ENCODE measurements at places on chromosomes 1 and 21. TPM values are rescaled to one million over a fixed set of nuclear protein-coding genes. Genes with fewer than 3 reads are reported as not detected.

- no peak for DNase-seq
These were observed 126.6 kb upstream of the CAMK1G start for GRCh38 chr1:209456878-209457277.

DNA sequence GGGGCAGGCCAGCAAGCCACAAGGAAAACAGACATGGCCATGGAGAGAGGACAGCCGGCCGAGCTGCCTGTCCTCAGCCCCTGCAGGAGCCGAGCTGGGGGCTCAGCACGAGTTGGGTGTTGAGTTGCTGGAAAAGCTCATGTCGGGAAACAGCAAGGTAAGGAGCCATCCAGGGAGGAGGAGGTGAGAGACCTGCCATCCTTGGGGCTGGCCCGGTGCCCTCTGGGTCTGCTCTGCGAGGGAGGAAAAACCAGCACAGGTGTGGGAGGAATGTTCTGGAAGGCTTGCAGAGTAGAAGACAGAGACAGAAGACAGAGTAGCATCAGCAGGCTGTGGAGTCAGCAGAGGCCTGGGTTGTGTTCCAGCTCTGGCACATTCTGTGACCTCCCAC lies 548.8 kb downstream of the PTPRU start:
- DNase-seq, result no peak

SLAMF9 gene
- total RNA-seq, result not detected

CITED4 gene
- total RNA-seq, result 47.6 TPM

DNAJC28 gene
- 1.5 TPM for total RNA-seq

GJA5 gene
- total RNA-seq, result 49.7 TPM

SPATA6 gene
- 4.2 TPM for total RNA-seq

Data from ascending aorta (tissue), 2 donors.